Memory B cell (primary cell): ENCODE measurements at places on chromosomes 3 and 15.

GRCh38 chr3:171822431-171823106 lies 12.3 kb upstream of the PLD1 start:
- DNase-seq: no peak

DNA sequence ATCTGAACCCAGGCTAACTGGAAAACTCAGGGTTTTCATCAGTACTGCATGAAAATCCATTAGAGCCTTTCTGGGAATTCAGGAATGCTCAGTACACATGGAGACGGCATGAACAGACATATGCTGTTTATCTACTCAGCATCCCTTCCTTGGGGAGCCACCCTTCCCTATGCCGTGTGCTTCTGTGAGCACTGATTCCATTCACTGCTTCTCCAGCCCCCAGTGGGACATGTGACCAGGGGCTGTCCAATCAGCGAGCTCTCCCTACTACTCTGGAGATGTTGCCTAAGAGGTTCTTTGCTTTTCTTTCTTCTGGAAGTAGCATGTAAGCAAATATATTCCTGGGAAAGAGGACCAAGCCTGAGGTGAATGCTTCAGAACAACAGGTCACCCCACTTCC lies 5.6 kb upstream of the PCOLCE2 start:
- no peak for DNase-seq

DNA sequence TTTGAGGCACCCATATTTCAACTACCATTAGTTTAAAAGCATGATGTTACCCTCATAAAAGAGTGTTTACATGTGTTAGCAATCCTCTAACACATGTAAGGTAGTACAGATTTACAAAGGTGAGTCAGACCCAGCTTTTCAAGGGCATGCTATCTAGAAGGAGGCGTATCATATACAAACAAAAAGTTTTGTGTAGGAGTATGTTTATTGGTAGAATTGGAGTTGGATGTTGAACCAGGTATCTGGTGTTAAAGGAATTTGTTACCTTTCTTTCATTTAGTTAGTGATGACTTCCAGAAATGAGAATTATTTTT lies 2.4 kb downstream of the HACD3 start:
- no peak for DNase-seq

- DNase-seq: no peak
Observed at GRCh38 chr3:105984837-105985236, 116.0 kb upstream of the CBLB start.

DNA sequence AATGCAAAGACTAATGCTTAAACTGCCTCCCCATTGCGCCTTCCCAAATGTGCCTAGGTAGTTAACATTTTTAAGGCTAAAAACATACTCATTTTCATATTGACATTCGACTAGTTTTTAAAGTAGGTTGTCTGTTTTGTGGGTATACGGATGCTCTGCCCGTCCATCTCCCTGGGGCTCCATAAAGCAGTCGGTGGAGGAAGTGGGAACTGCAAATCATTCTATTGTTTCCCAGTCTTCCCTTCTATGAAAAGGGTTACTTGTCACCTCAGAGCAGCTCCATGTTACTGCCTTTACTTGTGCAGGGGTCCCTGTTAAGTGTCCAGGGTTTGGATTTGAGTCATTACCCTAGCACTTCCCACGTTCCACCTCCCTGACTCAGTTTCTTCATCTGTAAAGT lies 10.9 kb downstream of the CHCHD6 start:
- DNase-seq: no peak

GRCh38 chr3:150653110-150653561 lies 50.0 kb downstream of the SELENOT start:
- no peak for DNase-seq

DNA sequence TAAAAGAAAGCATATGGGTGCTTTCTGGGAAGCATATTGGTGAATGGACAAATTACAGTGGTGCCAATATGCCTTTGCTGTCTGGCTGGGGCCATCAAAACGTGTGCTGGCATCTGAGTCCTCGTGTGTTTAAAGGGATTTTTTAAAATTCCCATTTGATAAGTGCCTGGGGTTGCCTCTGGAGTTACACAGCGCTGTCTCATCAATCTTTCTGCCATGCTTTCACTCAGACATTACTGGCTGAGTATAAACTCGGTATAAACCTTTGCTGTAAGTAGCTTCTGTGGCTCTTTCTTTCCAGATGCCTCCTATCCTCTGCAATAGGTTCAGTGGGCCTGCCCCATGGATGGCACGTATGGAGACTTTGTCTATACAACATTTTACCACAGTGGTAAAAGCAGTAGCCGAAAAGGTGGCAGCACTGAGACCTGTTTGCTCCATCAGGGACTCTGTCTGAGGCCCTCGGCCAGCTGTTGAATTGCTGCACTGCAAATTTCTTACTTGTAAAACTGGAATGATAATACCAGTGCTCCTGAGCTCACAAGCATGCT lies 195.5 kb downstream of the LPP start:
- DNase-seq: no peak

GRCh38 chr3:185175370-185175987 lies 22.6 kb upstream of the C3orf70 start:
- no peak for DNase-seq

DNA sequence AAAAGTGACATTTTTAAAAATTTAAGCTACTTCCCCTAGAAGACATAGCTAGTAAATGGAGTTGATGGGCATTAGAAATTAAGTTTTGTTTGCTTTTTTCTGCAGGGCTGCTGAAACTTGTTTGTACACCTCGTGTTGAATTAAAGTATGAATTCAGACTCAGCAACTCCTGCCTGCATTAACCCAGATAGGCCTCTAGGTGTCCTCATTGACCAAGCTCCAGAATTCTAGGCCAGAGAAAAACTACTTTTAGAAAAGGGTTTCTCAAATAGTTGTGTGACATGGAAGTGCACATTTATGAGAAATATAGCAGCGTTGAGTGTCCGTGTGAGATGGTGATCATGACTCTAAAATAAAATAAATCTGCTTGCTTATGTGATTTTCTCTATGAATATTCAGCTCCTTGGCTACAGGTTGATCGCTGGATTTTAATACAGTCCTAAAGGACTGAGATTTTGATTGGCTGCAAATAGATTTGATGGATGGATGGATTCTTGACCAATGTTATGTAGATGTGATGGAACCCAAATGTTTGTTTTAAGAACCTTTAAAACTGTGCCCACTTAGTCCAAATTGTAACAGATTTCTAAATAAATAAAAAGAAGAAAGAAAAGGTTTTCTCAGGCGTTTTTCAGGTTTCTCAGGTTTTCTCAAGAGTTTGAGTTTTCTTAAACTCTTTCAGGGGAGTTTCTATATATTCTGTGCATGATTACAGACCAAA lies 39.4 kb upstream of the LMOD3 start:
- DNase-seq: no peak

GRCh38 chr3:146088840-146089239 lies 72.1 kb downstream of the PLOD2 start:
- DNase-seq: no peak

DNA sequence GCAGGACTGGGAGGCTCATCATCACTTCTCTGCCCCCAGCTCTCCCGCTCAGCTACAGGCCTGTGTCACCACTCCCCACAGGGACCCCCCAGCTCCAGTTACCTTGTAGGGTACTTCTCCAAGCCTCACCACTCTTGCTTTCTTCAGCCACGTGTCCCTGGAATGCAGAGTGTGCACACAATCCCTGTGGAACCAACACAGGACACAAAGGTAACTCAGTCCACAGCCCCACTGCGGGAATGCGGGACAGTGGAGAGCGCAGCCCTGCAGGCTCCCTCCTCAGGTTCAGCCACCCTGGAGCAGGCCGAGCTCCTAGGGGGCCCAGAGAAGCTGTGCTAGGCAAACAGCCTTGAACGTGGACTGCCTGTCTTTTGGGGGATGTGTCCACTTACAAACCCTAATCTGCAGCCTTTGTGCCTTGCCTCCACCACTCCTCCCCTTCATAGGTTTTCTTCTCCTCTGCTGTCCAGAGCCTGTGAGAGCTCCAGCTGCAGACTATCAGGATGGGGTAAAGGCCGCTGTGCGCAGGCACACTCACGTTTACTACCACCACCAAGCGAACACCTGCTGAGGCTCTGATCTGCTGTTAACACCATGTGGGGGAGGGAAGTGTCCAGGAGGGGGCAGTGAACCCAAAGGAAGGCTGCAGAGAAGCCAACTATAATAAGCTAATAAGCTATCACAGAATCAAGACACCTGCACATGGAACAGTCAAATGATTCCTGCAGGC lies 26.0 kb downstream of the XPC start:
- DNase-seq: no peak

DNA sequence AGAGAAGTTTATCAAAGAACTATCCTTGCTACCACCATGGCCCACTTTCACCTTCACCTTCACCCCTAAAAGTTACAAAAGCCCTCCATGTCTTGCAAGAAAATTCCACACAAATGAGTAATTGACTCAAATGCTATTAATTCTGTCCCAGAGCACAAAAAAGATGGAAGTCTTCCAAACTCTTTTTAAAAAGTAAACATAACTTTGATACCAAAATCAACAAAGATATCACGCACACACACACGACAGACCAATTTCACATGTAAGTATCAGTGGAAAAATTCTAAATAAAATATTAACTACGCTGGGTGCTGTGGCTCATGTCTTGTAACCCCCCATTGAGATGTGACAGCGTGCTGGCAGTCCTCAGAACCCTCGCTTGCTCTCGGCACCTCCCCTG lies 1.1 kb upstream of the MCCC1 start:
- no peak for DNase-seq

- DNase-seq: no peak
Observed at GRCh38 chr3:57958642-57959422, 49.4 kb upstream of the FLNB start.

- DNase-seq: no peak
Observed at GRCh38 chr3:82080261-82080660, 318.8 kb upstream of the GBE1 start.

DNA sequence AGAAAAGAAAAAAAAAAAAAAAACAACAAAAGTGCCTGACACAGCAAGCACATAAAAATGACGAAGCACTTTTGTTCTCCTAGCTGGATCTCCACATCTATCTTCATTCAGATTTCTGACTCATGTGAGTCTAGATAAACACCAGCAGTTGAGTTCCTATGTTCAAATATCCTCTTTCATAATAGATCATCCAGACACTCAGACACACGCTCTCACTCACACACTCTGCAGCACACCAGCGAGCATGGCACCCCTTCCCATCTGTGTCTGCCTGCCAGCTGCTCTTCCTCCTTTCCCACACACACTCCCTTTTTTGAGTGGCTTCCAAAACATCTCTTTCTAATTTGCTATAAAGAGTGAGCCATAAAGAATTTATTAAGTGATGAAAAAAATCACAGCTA lies 19.8 kb upstream of the CELF6 start:
- DNase-seq: no peak

DNA sequence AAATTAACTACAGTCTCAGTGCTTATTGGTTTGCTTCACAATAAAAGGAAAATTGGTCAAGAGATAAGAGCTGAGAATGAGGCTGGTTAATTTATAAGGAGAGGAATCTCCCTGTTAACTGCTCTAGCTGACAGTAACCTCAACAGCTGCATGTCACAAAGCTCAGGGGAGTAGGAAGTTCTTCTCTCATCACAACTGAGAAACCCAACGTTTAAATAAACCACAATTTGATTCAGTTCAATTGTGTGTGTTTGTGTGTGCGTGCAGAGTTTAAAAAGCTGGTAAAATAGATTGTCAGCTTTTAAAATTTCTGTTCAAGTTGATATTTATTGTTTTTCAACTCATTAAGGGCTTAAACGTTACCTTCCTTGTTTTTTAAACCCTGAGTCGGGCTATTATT lies 3.5 kb upstream of the TGFBR2 start:
- no peak for DNase-seq

GRCh38 chr3:20057612-20058180 lies 17.4 kb downstream of the KAT2B start:
- no peak for DNase-seq

- no peak for DNase-seq
Observed at GRCh38 chr3:46252980-46253379, 10.7 kb downstream of the CCR3 start.

- no peak for DNase-seq
Observed at GRCh38 chr3:73622091-73622805, 2.5 kb downstream of the PDZRN3 start.

- no peak for DNase-seq
Observed at GRCh38 chr15:67411486-67411885, 109.4 kb upstream of the C15orf61 start.

DNA sequence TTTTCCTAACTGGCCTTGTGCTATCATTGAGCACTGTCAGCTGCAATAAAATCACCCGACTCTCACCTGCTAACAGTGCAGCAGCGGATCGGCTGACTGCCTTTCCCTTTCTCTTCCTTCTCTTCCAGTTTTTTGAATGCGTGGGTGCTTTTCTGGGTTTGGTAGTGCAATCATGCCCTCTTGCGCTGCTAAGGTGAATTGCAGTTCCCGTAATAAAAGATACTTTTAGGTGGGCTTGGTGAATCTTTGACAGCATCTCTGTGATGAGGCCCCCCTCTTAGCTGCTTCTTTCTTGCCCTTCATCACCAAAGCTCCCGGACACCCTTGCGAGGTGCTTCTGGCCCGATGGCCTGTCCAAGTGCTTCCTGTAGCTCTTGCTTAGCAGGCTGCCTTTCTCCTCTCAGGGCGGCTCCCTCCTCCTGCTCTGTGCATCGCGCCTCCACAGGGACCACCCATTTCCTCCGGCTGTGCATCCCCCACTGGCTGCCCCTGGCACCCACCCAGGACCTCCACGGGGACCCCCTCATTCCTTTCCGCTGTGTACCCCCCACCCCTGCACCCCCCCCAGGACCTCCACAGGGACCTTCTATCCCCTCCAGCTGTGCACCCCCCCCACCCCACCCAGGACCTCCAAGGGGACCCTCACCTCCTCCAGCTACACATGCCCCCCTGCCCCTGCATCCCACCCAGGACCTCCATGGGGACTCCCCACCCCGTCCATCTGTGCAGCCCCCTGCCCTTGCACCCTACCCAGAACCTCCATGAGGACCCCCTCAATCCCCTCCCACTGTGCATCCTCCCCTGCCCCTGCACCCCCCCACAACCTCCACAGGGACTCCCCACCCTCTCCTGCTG lies 50.8 kb upstream of the RPL32 start:
- DNase-seq: no peak

GRCh38 chr3:158522221-158523136 lies 48.5 kb upstream of the MLF1 start:
- DNase-seq: no peak

DNA sequence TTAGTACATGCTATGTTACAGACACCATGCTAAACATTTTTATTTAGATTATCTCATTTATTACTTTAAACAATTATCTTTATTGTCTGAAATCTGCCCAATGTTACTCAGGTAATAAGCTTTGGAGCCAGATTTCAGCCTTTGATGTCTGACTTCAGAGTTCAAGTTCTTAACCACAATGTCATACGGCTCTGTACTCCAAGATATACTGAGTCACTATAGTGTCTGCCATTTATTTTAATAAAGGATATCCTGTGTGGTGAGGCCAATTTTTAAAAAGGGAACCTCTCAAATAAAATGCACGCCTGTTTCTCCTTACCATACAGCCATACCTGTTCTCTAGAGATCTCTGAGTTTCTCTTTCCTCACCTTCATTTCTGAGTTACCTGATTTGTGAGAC lies 193.1 kb downstream of the EPHA3 start:
- no peak for DNase-seq

DNA sequence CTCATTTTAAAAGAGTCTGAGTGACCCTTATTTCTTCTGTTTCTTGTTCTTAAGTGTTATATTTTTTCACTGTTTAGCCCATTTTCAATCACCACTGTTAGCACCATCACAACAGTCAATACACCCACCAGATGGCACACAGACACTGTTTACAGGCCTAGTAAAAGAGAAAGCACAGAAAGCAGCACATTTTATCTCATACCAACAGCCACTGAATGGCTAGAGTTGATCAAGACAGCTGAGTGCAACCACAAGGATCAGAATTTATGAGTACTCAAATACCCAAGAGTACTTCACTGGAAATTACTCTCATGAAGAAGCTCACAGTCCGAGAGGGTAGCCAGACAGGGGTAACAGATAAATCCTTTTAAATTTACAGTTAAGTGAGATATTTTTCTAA lies 127.0 kb downstream of the TFDP2 start:
- DNase-seq: no peak
